ENCODE measurements at places on chromosomes 1 and 21.

GRCh38 chr1:192984080-192984479 is 75.1 kb downstream of the UCHL5 start:
- DNase-seq: no peak

GRCh38 chr1:183092350-183092749 is 69.1 kb downstream of the LAMC1 start:
- DNase-seq: no peak

DNA sequence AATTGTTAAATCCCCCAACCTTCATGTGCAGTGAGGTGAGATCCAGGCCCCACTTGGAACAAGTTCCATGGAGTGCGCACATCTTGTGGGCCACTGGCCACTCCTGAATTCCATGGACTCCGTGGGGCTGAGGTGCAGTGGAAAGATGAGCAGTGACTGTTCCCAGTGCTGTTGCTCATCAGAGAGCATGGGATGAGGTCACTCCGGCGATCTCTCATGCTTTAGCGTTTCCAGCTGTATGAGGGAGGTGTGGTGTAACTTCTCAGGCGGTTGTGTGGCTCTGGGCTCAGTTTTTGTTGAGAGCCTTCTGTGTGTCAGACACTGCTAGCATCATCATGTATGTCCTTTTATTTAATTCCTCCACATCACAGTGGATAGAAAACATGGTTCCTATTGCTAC is 96.2 kb downstream of the GALNT2 start:
- no peak for DNase-seq

- no peak for DNase-seq
Measured at GRCh38 chr1:83967336-83967735, 31.6 kb downstream of the TTLL7 start.

DNA sequence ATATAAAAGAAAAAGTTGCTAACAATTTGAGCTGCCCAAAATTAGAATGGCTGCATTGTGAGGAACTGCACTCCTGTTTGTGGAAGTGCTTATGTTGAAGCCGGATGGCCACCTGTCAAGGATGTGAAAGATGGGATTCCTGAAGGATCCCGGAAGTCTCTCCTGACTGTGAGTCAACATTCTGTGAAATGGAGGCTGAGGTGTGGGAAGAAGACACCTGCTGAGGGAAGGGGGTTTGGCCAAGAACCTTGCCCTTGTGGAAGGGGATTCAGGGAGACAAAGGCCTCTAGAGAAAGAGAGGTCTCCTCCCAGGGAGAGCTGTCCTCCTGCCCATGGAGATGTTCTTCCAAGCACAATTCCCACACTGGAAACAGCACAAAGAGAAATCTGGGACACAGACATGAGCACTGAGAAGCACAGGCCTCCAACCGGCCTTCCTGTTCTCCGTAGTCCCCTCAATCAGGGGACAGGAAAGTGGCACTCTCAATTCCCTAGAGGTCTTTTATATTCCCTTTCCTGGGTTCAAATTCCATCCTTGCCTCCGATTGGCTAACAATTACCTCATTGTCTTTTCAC is 70.5 kb downstream of the CD2 start:
- no peak for DNase-seq

DNA sequence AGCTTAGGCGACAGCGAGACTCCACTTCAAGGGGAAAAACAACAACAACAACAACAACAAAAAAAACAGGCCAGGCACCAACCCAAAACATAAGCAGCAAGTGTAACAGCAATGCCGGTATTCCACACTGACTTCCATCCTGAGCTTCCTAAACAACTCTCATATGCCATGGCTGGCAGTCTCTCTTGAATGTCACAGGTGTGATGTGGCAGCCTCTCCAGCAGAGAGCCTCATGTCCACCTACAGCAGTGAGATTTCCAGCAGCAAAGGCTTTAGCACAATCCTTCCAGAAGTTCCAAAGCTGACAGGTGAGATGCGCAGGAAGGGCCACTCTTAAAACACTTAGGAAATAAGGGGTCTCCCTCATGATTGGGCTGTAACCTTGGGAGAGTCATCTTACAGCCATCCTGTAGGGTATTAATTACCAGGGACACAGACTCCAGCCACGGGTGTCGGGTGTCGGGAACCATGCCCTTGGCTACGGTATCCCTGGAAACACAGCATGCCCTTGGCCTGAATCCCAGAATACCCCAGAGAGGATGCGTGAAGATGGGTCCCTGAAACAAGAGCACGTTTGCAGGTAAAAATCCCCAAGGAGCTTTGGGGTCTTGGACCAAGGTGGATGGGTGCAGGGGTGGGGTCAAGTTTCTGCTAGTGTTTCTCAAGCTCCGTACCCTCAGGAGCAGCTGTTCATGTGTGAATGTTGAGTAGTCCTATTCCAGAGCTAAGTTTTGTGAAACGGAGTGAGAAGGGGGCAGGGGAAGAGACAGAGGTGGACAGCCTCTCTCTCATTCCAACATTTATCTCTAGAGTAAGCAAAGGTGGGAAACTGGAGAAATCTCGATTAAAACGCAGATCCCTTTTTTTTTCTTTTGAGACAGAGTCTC is 31.4 kb downstream of the CLSTN1 start:
- peak; percentile 74 for DNase-seq

DNA sequence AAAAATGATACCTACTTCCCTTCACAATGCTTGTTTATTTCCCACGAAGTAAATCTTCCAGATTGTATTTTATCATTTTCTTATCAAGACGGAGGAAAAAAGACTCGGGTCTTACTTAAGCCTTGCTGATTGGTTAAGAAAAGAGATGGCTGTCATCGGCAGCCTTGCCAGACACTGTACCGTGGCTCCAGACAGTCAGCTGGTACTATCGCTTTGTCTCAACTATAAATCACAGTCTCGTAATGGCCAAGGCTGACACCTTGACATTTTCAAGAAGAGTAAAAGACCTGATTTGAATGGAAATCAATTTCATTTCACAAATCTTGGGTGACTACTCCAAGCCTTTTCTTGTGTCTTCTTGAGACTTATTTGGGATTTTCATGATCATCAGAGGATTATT is 868.0 kb downstream of the USP25 start:
- no peak for DNase-seq

DNA sequence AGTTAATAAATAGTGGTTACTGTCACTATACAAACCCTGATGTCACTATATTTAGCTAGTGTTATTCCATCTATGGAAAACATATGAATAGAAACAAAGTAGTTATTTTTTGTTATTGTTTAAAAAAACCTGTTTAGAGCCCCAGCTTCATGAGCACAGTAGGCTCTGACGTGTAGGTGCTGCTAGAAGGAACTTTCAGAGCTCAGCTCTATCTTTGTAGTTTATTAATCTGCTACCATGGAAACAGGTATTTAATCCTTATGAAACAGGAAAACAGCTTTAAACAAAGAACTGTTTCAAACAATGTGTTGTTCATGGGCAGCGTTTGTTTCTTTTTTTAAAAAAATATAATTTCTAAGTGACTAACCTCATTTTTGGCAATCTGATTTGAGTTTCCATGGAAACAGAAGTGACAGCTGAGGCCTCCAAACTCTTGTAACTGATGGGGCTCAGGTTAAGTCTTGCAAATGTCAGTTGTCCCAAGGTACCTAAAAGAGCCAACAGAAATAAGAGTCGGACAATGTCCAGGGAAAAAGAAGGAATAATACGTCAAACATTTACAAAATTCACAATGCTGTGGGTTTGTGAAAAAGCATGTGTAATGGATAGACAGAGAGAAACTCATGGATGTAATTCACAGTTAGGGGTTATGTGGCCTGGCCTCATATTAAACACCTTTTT is 162.0 kb upstream of the C21orf91 start:
- DNase-seq: no peak

- no peak for DNase-seq
Measured at GRCh38 chr1:157961805-157962762, 31.4 kb upstream of the KIRREL1 start.

DNA sequence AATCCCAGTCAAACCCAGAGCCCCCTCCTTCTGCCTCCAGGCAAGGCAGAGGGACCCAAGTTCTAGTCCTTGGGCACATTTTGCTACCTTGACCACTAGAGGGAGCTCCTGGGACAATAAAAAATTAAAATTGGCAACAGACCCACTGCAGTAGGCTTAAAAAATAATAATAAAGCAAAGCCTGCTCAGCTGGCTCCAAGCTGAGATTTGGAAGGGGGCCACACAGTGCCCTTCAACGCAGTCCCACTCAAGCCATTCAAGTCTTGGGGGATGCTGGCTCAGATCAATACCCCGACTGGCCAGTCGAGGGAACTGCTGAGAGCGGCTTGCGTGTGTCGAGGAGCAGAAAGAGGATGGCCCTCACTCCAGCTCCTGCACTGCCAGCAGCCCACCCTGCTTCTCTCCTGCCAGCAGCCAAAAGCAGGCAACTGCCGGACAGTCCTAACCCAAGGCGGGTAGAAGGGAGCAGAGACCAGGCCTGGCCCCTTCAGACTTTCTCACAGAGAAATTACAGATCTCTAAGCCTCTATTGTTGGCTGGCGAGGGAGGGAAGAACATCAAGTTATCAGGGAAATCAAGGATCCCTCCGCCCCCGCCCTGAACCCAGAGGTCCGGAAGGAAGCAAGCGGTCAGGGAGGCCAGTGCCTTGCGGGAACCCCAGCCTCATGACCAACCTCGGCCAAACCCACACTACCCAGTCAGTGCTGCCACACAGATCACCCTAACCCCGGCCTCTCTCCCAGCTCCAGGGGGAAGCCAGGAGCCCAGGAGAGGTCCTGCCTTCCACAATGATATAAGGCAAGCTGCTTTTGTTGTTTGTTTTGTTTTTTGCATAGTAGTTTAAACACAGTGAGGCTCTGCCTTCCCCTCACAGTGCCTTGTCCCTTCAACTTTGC is 4.9 kb upstream of the ALDH4A1 start:
- DNase-seq: no peak

GRCh38 chr1:119646521-119647227 is 1.4 kb downstream of the ZNF697 start:
- no peak for DNase-seq

GRCh38 chr1:33985656-33986055 is 121.8 kb downstream of the HMGB4 start:
- DNase-seq: no peak

- DNase-seq: no peak
Measured at GRCh38 chr1:43708002-43708410, 670 bp downstream of the ST3GAL3 start.

- no peak for DNase-seq
Measured at GRCh38 chr1:155794605-155795245, 62.3 kb downstream of the GON4L start.

GRCh38 chr1:68301471-68302001 is 69.2 kb upstream of the WLS start:
- DNase-seq: no peak

- DNase-seq: no peak
Measured at GRCh38 chr1:203169770-203170520, 5.7 kb downstream of the MYBPH start.

GRCh38 chr1:227792216-227793078 is 23.0 kb upstream of the PRSS38 start:
- no peak for DNase-seq

- no peak for DNase-seq
Measured at GRCh38 chr1:207868251-207868773, 42.6 kb downstream of the CD34 start.

GRCh38 chr1:162674034-162674608 is 41.9 kb downstream of the DDR2 start:
- no peak for DNase-seq

- DNase-seq: no peak
Measured at GRCh38 chr21:44329971-44330681, 9.1 kb downstream of the CFAP410 start.

DNA sequence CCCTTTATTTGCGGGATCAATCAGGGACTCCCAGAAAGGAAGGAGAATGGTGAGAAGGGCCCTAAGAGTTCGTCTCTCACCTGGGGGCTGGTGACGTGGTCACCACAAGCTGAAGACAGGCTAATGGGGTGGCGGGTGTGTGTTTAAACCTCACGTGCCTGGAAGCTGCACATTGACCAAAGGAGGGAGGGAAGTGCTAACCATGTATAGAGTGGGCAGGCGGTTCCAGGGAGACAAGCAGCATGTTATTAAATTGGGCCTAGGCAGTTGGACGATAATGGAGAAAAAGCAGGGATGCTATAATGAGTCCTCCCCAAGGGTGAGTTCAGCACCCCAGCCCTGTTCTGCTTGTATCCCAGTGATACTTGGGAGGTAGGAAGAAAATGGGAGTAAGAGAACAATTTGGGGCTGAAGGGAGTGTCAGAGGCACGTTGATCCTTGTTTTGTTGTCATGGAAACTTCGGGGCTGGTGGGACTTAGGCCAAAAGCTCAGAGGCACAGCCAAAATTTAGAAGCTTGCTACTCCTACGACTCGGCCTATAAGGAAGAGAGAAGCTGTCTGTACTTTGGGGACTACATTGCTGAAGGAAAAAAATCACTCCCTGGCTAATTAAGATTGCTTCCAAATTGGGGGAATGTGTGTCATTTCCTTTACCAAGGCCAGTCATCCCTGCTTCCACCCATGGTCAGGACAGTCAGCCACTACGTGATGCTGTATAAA is 33.2 kb upstream of the EPHA8 start:
- DNase-seq: no peak

DNA sequence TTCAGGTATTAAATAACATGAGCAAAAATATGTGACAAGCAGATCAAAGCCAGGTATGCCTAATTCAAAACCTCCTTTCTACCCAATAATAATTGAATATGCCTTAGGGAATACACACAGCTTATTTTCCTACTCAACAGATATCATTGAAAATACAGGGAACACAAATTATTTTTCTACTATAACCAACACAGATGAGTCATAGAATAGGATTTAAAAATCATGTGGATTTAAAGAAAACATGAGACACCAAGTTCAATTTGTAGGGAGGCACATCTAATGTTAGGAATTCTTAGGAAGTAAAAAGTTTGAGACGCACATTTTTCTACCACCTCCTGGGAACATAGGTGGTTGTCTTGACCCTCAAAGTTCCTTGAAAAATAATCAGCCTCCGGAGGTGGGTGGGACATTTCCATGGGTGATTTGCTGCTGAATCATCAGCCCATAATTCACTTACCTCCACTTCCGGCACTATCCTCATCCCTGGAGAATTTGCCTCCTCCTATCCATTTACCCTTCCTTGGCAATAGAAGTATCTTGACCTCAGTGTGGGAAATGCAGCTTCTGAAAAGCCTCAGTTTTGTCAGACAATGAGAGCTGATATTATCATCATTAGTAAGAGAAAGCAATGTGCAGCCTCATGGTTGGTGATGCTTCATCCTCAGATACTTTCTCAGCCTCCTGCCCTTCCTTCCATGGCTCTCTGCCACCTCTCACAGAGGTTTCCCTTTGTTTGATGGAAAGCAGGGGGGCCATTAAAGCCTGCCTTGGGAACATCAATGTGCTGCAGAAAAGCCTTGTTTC is 33.5 kb upstream of the RGS4 start:
- DNase-seq: no peak

- no peak for DNase-seq
Measured at GRCh38 chr1:33358795-33359503, 38.1 kb upstream of the A3GALT2 start.

DNA sequence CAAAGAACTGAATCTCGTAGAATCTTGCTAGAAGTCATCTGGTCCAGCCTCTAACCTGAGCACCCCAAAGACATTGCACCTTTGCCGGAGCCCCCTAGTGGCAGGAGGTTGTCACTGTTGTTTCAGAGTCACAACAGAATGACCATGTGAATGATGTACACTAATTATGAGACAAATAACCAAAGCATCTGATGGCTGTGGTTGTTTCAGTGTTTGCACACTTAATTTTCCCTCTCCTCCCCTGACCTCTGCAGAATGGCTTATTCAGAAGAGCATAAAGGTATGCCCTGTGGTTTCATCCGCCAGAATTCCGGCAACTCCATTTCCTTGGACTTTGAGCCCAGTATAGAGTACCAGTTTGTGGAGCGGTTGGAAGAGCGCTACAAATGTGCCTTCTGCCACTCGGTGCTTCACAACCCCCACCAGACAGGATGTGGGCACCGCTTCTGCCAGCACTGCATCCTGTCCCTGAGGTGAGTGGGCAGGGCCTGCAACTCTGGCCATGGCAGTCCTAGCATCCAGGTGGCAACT is 26.4 kb downstream of the TRAF5 start:
- DNase-seq: no peak

Data from NCI-H1930 (cell line).